ENCODE measurements at places on chromosomes 7 and 10.

DNA sequence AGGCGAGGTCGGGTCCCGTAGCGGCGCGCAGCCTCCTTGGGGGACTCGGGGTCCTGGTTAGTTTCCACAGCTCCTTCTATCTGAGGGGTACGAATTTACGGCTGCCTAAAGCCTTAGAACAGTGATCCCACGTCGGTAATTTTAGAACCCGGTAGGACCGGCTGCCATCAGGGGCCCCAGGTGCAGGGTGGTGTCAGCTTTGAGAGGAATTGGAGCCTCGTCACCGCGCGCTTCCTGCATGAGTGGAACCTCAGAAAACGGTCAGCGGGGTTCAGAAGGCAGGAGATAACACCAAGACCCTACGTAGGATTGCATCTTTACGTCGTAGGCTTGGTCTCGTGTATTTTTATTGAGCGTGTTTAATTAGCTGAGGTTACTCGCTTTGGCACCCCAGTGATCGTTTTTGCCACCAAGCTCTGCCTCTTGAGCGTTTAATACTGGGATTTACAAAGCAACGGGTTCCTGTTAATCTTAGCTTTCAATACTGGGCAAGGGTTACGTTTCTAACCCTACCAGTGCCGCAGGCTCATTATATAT, 443 bp downstream of the RNF32 start:
- no peak for DNase-seq

DNA sequence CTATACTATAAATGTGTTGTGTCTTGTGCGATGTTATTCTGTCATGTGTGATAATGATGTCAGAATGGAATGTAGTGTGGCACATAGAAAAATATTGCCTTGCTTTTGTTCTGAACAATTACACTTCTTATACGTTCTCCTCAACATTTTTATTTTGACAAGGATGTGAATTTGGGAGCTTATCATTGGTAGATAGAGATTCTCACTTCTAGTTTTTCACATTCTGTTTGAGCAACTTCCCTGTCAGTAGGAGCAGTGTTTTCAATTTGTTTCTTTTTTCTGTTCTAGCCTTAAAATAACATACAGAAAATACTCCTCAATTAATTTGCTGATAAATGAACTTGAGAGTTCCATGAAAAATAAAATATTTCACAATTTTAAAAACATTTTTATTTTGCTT, 17.6 kb downstream of the SUN3 start:
- no peak for DNase-seq

DNA sequence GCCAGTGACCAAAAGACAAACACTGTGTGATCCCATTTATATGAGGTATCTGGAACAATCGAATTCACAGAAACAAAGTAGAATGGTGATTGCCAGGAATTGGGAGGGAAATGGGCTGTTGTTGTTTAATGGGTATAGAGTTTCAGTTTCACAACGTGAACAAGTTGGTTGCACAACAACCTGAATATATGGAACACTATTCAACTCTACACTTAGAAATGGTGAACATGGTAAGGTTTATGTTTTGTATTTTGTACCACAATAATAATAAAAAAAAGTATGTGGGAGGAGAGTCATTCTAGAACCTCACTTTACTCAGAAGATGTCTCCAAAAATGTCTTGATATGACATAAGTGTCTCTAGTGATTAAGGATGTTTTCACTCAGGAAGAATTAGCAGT, 85.2 kb upstream of the SGCE start:
- DNase-seq, result no peak

DNA sequence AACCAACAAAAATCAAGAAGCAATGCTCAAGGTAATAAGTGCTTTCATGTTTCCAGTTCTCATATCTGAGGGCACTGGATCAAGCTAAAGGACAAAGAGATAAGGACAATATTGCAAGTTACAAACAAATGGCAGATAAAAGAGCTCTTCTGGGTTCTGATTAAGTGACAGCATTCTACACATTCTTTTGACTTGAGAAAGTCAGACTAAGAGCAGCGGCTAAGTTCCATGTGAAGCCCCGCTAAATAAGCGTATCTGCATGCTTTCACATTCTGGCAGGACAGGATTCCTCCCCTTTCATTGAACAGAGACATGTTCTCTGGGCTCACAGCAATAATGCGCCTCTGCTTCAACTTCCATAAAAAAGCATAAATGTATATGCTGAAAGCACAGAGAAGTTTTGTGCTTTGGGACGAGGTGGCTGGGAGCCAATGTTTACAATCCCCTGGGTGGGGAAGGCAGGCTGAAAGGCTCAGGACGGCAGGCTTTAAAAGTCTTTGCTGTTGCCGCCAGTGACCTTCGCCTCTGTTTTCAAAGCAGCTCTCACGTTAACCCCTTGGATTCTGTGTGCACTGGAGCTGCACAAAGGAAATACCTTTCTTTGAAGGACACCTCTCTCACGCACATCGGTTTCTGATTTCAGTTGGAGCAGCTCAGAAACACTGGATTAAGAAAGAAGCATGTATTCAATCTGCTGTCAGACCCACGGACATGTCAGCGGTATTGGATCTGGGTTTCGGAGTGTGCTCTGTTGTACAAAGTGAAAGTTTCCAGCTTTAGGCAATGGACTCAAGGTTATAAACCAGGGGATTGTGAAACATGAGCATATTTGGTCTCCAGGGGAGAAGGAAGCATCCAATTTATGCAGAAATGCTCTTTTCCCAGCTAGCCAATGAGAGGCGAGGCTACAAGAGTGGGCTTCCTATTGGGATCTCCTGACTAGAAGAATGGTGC, 105.4 kb upstream of the FAM133B start:
- DNase-seq, result no peak

DNA sequence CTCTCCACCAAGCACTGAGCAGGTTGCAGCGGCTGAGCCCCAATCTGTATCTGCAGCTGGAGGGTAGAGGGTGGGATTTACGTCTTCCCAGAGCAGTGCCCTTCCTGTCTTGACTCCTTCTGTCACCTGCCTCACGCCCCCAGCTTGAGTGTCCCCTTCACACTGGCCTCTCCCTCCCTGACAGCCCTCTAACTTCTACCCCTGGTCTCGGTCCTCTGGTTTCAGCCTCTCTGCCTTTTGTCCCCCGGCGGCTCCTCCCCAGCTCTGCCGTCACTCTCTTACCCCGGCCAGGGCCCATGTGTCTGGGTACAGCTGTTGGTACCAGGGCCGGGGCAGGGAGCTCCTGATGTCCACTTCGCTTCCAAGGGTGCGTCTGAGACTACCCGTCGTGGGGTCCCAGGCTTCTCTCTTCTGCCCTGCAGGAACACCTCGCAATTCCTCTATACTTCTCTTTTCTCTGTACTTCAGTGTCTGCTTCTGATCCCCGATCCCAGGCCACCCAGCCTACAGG, 654 bp downstream of the MUC3A start:
- DNase-seq, result no peak

DNA sequence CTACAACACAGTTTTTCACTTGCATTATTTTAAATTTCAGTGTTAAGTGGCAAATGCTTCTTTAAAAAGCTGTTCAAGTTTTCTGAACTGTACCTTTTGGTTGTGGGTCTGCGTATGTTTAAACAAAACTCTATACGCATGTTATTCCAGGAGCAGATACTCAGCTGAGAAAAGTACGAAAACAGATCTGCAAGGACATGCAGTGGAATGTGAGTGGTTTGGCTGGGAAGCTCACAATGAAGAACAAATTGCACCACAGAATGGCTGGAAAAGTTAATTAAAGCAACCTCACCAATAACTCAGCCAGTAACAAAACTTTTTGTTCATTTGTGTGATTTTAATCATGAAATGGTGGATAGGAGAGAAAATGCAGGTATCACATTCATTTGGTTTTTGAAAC, 17.6 kb downstream of the GLI3 start:
- DNase-seq, result no peak

GRCh38 chr7:70266186-70266585, 667.9 kb downstream of the AUTS2 start:
- DNase-seq, result no peak

- no peak for DNase-seq
Observed at GRCh38 chr10:130967784-130968183, 343.7 kb downstream of the TCERG1L start.

DNA sequence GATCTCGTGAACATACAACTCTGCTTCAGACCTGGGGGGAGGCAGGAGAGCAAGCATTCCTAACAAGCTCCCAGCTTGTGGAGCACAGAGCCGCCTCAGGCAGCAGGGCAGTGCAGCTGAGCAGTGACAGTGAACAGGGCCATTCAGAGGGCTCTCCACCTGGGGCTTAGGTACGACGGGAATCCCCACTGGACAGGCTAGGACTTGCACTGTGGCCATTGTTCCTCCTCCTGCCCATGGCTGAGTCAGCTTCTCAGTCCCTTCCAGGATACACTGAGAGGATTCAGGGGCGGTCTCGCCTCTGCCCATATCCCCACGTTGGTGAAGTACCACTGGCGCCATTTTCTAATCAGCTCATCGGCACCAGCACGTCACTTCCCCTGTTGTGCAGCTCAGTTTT, 71.1 kb downstream of the FIGNL1 start:
- no peak for DNase-seq

DNA sequence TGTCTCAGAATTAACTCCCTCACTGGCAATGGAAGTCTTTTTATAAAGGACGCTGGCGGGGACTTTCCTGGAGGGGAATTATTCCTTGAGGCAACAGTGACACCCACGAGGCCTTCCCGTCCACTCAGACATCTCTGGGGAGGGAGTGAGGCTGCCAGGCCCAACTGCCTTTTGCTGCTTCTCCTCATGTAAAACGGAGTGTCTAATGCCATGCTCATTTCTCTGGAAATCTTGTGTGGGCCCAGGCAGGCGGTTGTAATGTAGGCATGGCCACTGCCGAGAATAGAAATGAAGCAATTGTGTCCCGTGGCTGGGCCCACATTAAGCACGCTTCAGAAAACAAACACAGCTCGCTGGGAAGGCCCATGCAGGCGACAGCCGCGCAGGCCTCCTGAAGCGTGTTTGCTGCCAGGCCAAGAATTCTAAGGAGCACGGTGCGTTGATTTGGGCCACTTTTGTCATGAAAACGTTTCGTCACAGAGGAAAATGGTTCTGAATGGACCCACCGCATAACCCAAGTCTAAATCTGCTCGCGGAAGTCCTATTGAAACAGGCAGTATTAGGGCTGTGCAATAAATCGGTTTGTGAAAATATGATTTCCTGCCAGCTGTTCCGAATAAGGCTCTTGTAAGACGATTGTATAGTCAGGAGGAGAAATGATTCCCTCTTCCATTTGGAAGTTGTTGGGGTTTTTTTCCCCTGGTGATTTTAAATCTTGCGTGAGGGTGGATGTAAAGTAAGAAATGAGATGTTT, 104.2 kb upstream of the CHST15 start:
- DNase-seq, result no peak
